ENCODE measurements at places on chromosomes 11 and 22. TPM values are rescaled to one million over a fixed set of nuclear protein-coding genes. Genes with fewer than 3 reads are reported as not detected.

The MS4A4E gene
- not detected for total RNA-seq

The SCN3B gene
- total RNA-seq = not detected

The JAML gene
- 163 TPM for total RNA-seq

The MOV10L1 gene
- total RNA-seq = not detected

The OR5AK2 gene
- not detected for total RNA-seq

- H3K27me3 ChIP-seq = peaks cover 3% of the 10 kb centered on the region
- no peak overlapping the region for H3K27ac ChIP-seq
- no peaks in the 10 kb centered on the region for H3K36me3 ChIP-seq
- no peak for DNase-seq
Measured at GRCh38 chr22:50476868-50477267, 2.0 kb upstream of the SBF1 start.

DNA sequence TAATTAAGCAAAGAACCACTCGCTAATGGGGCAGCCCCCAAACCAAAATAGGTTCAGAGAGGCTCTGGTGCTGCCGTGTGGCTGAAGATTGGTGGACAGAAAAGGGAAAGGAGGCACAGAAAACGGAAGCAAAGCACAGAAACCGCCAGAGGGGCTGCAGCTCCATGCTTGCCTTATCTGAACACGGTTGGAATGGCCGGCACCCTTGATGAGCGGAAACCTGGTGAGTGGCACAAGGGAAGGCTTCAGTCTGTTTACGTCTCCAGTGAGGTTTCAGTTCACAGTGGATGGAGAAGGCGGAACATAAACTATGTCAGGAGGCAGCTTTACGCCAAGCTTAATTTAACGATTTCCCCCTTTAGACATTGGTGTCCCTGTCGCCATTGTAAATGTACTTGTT is 5.2 kb upstream of the PRR33 start:
- no peak overlapping the region for H3K4me3 ChIP-seq
- no peak for DNase-seq
- H3K36me3 ChIP-seq = no peaks in the 10 kb centered on the region

GRCh38 chr22:27714068-27714467 is 87.5 kb downstream of the MN1 start:
- H3K4me3 ChIP-seq = no peak overlapping the region
- peaks cover 37% of the 10 kb centered on the region for H3K27me3 ChIP-seq
- no peaks in the 10 kb centered on the region for H3K36me3 ChIP-seq
- DNase-seq = no peak

DNA sequence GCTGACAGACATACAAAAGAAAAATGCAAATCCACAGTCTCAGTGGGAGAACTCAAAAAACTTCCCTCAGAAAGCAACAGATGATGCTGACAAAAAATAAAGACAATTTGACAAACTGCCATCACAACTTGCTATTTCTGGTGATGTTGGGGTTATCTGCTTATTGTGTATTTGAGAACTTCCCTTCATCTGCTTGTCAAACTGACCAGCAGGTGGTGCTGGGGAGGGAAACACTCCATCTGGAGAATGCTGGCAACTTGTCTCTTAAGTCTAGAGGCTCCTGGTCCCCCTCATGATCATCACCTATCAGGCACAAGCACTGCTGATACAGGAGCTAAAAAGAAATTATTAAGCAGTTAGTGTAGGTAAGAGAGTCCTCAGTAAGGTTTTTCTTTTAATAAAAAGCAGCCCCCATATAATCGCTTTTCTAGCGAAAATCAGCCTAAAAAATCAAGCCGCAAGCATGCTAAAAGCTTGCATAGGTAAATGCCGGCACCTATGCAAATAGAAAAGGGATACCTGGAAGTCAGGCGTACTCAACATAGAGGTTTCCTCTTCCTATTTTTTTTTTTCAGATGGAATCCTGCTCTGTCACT is 9.8 kb upstream of the FAM111B start:
- peak; percentile 74 for DNase-seq
- H3K27me3 ChIP-seq = peaks cover 17% of the 10 kb centered on the region
- H3K4me1 ChIP-seq = peaks cover 9% of the 10 kb centered on the region
- H3K27ac ChIP-seq = peak overlapping the region; percentile 31

GRCh38 chr11:27673979-27674663 is 26.1 kb downstream of the BDNF start:
- no peak for DNase-seq
- H3K27ac ChIP-seq = no peak overlapping the region
- H3K27me3 ChIP-seq = no peaks in the 10 kb centered on the region
- H3K4me3 ChIP-seq = no peak overlapping the region
- H3K36me3 ChIP-seq = no peaks in the 10 kb centered on the region
- no peaks in the 10 kb centered on the region for H3K4me1 ChIP-seq

DNA sequence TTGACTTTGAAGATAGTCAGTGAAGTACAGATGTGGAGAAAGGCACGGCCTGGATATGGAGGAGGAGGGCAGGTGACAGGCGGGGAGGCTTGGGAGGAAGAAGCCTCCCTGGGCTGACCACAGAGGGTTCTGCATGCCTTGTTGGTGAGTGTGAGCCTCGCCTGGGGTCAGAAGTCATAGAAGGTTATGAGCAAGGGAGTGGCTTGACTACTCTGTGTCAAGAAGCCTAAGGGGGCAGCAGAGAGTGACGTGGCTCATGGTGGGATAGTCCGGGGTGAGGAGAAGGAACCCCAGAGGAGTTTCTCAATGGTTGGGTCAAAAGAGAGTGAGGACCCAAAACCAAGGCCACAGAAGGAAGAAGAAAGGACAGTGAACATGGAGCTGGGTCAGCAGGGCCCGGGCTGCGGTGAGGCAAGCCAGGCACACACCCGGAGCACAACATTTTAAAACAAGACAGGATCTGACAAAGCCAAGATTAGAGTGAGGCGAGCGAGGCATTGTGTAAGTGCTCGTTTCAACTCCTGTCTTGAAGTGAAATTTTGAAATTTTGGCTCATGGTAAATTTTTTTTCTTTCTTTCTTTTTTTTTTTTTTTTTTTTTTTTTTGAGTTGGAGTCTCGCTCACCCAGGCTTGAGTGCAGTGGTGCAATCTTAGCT is 31.9 kb downstream of the PDGFB start:
- peak; percentile 5 for DNase-seq
- no peak overlapping the region for H3K27ac ChIP-seq
- peaks cover 3% of the 10 kb centered on the region for H3K4me1 ChIP-seq
- no peak overlapping the region for H3K4me3 ChIP-seq
- H3K36me3 ChIP-seq = no peaks in the 10 kb centered on the region

DNA sequence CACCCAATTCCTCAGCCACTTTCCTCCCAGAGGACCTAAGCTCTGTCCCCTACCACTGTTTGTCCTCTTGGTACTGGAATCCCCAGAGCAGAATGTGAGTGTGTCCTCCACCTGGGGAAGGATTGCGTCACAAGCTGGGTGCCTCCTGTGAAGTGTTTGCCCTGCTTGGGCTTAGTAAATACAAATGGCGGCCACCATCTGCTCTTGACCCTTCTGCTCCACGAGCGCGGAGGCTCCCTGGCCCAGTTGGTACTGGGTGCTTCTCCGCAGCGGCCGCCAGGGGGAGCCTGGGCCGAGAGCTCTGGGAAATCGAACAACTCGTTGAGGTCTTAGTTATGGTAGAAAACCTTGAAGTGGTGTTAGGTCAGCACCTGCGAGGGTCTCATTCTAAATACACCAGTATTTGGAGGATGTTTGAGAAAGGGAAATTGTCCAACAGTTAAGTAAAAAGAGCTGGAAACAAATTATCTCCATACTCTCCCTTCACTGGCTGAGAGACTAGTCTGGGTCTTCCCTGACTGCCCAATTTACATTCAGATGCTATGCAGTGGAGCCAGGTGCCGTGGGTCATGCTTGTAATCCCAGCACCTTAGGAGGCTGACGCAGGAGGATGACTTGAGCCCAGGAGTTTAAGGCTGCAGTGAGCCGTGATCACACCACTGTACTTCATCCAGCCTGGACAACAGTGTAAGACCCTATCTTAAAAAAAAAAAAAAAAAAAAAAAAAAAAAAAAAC is 74.6 kb upstream of the TEAD1 start:
- no peak overlapping the region for H3K4me3 ChIP-seq
- no peaks in the 10 kb centered on the region for H3K36me3 ChIP-seq
- peaks cover 13% of the 10 kb centered on the region for H3K4me1 ChIP-seq
- H3K27ac ChIP-seq = no peak overlapping the region
- peak; percentile 56 for DNase-seq
- peaks cover 19% of the 10 kb centered on the region for H3K27me3 ChIP-seq

- H3K36me3 ChIP-seq = peaks cover 6% of the 10 kb centered on the region
- no peak for DNase-seq
- no peak overlapping the region for H3K4me3 ChIP-seq
- H3K27ac ChIP-seq = no peak overlapping the region
- H3K4me1 ChIP-seq = peaks cover 14% of the 10 kb centered on the region
- H3K27me3 ChIP-seq = no peaks in the 10 kb centered on the region
Measured at GRCh38 chr22:50367778-50368500, 24.8 kb downstream of the PPP6R2 start.

DNA sequence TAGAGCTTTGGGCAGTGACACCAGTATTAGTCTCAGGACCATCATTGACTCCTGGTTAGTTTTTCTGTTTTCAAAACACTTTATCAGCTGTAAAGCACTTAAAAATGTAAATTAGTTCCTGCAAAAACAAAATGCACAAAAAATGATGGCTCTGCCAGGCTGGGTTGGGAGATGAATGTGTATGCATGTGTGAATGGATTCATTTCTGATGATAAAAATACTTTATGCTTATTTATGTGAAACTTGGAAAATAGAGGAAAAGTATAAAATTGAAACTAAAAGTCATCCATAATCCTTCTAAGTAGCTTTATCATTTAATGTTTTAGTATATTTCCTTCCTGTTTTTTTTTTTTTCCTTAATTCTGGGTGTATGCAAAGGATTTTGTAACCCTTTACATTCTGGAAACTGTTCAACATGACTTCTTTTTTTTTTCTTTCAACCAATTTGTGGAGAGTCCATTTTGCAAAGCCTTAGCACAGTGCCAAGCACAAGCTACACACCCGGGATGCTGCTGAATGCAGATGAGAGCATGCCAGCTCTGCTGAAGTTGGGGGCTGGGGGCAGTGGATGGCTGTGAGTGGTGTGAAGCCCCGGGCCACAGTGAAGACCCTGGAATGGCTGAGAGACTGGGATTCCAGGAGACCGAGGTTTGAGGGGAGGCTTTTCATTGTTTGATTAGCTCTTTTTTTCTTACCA is 37.6 kb downstream of the PTPRJ start:
- H3K4me3 ChIP-seq = peak overlapping the region; percentile 51
- H3K4me1 ChIP-seq = peaks cover 88% of the 10 kb centered on the region
- H3K27me3 ChIP-seq = no peaks in the 10 kb centered on the region
- peak overlapping the region; percentile 92 for H3K27ac ChIP-seq
- DNase-seq = no peak

- H3K36me3 ChIP-seq = no peaks in the 10 kb centered on the region
- no peaks in the 10 kb centered on the region for H3K4me1 ChIP-seq
Measured at GRCh38 chr22:25364736-25365241, 145.3 kb downstream of the CRYBB2 start.

- H3K4me3 ChIP-seq = peak overlapping the region; percentile 89
- H3K4me1 ChIP-seq = peaks cover 33% of the 10 kb centered on the region
- H3K27me3 ChIP-seq = no peaks in the 10 kb centered on the region
- H3K36me3 ChIP-seq = peaks cover 2% of the 10 kb centered on the region
- peak; percentile 53 for DNase-seq
Measured at GRCh38 chr11:17277024-17277584, 565 bp downstream of the NUCB2 start.

DNA sequence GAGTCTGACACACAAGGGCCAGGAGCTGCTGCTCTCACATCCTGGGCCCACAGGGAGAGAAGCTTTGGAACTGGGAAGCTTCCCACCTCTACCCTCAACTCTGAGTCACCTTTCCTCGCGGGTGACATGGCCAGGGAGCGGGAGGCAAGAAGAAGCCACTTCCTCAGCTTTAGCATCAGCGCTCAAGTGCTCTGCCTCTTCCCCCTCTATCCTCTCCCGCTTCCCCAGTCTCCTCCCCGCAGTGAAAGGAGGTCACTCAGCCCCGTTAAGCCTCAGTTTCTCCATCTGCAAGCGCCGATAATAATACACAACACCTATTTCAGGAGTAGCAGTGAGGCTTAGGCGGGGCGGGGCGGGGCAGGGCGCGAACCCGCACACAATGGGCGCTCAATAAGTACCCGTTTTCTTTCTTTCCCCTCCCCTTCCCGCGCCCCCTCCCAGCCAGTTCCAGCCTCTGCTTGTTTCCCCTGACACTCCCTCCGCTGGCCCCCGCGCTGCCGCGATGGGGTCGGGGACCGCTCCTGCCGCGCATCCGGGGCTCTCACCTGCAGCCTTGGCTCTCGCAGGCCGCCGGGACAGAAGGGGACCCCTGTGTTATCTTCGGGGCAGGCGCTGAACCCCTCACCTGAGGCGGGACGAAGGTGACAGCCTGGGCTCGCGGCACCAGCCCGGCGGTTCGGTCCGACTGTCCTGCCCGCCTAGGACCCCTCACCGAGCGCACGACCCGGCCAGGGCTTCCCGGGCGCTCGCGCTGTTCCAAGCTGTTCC is 892 bp downstream of the GDPD5 start:
- peak; percentile 57 for DNase-seq
- H3K27ac ChIP-seq = peak overlapping the region; percentile 13
- no peaks in the 10 kb centered on the region for H3K27me3 ChIP-seq
- H3K4me1 ChIP-seq = peaks cover 31% of the 10 kb centered on the region

DNA sequence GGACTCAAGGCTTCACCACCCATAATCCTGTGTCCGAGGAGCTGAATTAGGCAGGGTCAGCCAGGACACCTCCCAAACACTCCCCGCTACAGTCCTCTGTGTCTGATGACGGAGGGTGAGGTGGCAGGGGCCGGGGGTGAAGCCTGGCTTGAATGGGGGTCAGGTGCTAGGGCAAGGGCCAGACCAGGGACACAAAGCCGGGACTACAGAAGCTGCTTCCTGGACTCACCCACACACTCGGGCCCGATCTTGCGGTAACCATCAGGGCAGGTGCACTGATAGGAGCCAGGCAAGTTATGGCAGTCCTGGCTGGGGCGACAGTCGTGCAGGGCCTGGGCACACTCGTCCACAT is 2.3 kb downstream of the EFEMP2 start:
- peaks cover 15% of the 10 kb centered on the region for H3K4me1 ChIP-seq
- DNase-seq = no peak
- peaks cover 11% of the 10 kb centered on the region for H3K36me3 ChIP-seq
- no peak overlapping the region for H3K27ac ChIP-seq
- H3K4me3 ChIP-seq = no peak overlapping the region

DNA sequence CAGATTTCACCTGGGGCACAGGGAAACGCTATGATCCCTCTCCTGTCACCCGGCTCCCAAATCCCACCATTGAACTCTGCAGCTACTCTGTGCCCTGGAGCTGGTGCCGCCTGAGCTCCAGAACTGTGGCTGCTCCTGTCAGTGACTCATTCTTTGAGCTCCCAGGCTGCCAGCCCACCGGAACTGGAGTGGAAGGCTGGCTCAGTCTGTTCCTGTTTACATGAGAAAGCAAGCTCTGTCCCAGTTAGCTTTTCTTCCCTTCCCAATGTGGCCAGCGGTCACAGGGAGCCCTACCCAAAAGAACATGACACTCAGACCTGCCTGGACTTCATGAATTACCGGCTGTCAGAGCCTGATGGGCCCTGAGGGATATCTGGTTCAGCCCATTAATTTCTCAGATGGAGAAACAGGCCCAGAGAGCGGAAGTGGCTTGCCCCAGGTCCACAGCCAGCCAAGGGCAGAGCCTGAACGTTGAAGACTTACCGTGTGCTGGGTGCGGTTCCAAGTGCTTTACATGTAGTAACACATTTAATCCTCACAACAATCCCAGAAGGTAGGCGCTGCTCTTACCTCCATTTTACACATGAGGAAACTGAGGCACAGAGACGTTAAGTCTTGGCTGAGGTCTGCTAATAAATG is 23.8 kb upstream of the IGSF22 start:
- no peak overlapping the region for H3K27ac ChIP-seq
- no peak overlapping the region for H3K4me3 ChIP-seq
- no peaks in the 10 kb centered on the region for H3K36me3 ChIP-seq
- H3K4me1 ChIP-seq = no peaks in the 10 kb centered on the region
- H3K27me3 ChIP-seq = peaks cover 3% of the 10 kb centered on the region
